GM06990 (cell line): ENCODE measurements at places on chromosomes 2 and 18.

- DNase-seq: no peak
These were observed 34.3 kb upstream of the CHN1 start for GRCh38 chr2:175039490-175039889.

GRCh38 chr2:58033530-58033929, 13.1 kb upstream of the VRK2 start:
- DNase-seq: no peak

DNA sequence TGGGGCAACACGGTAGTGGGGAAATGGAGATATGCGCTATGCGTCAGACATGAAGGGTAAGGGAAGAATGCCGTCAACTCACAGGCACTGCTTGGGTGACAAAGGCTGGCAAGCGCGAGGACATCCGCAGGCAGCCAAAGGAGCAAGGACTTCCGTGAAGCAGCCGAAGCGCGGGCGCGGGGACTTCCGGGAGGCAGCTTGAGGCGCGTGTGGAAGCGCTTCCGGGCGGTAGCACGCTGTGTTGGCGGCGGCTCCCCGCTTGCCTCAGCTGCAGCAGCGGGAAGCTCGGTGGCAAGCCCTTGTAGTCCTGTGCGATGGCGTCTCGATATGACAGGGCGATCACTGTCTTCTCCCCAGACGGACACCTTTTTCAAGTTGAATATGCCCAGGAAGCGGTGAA, at the start of gene PSMA8:
TSS of gene PSMA8 (plus strand) at position 218 of the 400 bp plus-strand sequence. CDS start at position 315, 97 bp downstream.
- peak; percentile 82 for DNase-seq

GRCh38 chr2:217905395-217905794, 97.4 kb downstream of the TNS1 start:
- DNase-seq: no peak

- no peak for DNase-seq
These were observed 173.7 kb downstream of the CMPK2 start for GRCh38 chr2:6692056-6692455.

DNA sequence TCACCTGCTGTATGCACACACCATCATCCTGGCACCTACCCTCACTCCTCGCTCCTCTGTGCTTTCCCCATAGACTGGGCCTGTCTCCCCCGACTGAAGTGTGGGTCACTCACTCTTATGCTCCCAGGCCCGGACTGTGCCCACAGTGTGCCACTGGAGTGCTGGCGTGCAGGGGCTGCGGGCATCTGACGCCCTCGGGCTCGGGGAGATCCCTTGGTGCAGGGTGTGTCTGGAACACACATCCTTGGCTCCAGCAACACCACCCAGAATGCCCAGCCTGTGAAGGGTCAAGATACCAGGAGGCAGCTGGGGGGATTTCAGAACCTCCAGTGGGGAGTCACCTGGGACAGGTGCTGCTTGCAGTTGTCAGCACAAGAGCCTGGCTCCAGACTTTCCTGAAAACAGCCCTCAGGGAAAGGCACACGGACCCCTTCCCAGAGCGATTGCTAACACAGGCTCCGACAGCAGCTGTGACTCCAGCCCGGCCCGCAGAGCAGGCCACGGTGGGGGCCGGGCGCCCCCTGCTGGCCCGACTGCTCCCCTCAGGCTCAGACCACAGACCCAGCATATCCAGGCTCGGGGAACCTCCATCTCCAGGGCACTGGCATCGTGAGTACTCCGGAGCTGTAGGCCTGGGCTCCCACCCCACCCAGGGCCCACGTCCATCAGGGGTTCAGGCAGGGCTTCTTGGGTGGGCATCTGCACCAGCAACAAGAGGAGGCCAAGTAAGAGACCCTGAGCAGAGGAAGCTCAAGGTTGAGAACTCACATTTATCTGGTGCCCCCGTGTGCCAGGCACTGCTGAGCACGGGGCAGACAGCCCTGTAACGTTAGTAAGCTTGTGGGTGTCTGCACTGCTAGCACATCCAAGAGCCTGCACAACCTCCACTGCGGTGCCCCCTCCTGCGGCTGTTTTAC, 8.6 kb downstream of the HS1BP3 start:
- peak; percentile 77 for DNase-seq

DNA sequence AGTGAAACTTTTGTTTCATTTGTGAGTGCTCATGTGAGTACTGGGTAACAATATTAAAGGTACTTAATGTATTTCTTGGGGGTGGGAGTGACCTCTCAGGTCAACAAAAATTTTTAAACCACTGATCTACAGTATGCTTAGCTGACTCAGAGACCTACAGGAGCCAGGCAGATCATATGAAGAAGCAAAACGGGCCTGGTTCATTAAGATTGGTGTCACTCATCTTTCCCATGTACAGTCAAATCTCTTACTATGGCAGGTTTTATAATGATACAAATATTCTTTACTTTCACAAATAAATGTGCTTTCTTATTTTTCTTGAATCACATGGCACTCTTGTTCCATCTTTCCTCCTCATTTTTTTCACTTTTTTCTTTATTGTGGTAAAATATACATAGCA, 7.7 kb upstream of the TMSB10 start:
- DNase-seq: no peak

GRCh38 chr18:543447-544078, 36.6 kb upstream of the CETN1 start:
- DNase-seq: no peak

- DNase-seq: no peak
These were observed 366.8 kb upstream of the SALL3 start for GRCh38 chr18:78612801-78613200.

DNA sequence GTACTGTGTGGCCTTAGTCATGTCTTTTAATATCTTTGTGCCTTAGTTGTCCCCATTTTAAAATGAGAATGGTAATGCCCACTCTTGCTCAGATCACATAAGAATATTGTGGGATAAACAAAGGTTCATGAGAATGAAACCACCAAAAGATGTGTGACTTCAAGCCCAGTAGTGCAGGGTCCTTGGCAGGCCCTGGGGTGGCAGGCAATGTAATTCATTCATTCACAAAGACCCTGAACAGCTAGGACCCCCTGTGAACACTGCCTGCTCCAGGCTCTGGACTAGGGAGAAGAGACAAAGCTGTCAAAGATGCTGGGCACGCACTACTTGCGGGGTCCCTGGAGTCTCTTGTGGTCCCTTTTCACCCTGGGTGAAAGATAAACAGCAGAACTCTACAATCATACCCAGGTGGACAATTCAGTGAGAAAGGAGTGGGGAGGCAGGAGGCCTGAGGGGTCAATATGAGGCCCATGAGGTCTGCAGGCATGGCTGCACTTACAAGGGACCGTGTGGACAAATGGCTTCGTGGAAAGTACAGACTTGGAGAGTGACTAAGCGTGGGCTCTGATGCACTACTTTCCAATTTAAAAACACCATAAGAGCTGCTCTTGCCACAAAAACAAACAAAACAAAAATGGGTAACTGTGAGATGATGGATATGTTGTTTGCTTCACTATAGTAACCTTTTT, 136.1 kb downstream of the SMAD7 start:
- DNase-seq: no peak

DNA sequence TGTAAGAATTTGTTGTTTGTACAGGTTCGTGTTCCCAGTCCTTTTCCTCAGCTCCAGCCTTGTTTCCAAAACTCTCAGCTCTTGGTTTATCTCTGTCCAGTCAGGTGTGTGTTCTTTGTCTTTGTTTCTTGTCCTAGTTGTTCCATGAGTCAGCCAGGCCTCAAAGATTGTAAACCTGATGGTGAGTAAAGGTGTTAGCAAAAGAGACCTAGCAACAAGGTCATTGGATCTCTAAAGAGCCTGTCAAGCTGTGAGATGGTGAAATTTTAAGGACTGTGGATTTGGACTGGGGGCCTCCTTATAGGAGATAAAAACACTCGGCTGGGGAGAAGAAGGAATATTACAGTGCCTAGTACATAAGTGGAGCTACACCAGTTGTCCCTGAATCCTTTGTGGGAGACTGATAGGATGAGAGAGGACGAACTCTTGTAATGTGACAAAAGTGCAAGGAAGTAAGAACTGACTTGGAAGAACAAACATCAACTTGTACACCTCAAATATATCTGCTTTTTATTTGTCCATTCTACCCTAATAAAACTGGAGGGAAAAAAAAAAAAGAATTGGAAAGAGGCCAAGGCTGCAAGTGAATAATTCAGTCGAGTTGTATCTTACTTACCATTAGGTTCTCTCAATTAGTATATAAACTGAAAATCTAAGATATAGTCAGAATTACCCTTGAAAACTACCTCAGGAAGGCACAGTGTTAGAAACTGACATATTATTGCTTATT, 37.2 kb downstream of the ITGA6 start:
- no peak for DNase-seq

DNA sequence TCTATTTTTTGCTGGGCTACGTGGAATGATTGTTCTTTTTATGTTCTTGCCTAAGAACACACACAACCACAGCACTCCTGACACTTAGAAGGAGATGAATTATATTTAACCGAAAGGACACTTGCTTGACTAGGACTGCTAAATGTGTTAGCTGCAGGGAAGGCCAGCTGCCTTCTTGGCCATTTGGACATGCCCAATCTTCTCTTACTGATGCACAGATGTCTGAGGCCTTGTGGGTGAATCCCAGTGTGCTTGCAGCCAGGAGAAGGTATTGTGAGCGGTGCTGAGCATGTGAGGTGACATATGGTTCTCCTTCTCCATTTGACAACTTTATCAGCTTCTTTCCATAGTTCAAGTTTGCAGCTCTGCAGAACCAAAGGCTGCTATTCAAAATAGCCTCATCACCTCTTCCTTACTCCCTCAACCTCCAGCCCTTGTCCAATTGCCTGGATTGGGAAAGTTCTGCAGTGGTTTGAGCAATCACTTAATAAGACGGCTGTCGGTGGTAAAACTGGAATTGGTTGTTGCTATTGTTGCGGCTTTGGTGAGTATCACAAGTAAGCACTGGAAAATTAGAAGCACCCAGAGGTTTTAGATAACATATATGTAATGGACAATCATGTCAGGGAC, 1113.3 kb downstream of the TSN start:
- no peak for DNase-seq

DNA sequence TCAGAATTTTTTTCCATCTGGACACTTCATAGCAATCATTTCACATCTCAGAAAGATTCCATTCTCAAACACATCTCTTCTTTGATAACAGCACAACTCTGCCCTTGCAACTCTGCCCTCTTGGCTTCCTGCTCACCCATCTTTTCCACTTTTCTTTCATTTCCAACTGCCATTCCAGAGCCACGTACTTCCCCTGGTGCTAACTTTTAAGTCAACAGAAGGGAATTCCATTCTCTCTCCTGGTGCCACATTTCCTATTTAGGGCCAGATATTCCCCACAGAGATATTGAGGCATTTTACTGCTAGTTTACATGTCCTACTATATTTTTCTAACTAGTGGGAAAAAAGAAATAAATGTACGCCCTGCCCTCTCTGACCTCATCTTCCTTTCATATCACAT, 590.2 kb downstream of the ARHGAP15 start:
- DNase-seq: no peak

DNA sequence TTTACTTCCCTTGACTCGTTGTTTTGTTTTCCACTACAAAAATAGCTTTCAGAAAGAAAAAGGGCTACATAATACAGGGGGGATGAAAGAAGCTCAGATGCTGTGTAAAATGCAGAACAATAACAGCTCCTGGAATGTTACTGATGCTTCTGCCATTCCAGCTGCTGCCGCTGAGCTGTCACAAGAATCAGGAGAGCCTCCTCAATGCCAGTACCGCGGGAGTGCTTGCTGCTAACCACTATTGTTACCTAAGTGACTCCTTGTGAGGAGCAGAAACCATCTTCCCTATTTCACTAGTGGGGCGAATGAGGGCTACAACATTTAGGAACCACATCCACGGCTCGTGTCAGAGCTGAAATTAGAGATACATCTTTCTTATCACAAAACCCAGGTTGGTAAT, 384.8 kb downstream of the GALR1 start:
- DNase-seq: no peak

DNA sequence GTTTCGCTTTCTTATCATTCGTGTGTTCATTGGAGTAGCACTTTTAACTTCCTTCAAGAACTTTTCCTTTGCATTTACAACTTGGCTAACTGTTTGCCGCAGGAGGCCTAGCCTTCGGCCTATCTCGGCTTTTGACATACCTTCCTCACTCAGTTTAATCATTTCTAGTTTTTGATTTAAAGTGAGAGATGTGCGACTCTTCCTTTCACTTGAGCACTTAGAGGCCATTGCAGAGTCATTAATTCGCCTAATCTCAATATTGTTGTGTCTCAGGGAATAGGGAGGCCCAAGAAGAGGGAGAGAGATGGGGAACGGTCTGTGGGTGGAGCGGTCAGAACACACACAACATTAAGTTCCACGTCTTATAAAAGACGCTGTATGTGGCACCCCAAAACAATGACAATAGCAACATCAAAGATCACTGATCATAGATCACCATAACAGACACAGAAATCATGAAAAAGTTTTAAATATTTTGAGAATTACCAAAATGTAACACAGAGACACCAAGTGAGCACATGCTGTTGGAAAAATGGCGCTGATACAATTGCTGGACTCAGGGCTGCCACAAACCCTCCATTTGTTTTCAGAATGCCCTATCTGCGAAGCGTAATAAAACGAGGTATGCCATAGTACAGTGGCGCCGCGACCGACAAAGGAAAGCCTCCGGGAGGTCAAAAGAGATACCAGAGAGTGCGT, 553 bp downstream of the TIGD1 start:
- DNase-seq: no peak

DNA sequence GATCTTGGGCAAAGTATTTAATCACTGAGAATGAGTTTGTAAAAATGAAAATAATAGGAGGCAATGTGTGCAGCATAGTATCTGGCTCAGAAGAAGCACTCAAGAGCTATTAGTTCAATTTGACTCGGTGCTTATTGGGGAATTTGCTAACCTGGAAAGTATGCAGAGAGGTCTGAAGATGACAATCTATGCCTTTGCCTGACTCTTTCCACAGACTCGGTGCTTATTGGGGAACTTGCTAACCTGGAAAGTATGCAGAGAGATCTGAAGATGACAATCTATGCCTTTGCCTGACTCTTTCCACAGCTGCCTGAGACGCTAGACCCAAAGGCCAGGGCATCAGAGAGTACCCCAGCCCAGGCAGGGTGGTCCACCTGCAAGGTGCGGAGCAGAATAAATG, 12.2 kb upstream of the SH3BP4 start:
- DNase-seq: no peak

DNA sequence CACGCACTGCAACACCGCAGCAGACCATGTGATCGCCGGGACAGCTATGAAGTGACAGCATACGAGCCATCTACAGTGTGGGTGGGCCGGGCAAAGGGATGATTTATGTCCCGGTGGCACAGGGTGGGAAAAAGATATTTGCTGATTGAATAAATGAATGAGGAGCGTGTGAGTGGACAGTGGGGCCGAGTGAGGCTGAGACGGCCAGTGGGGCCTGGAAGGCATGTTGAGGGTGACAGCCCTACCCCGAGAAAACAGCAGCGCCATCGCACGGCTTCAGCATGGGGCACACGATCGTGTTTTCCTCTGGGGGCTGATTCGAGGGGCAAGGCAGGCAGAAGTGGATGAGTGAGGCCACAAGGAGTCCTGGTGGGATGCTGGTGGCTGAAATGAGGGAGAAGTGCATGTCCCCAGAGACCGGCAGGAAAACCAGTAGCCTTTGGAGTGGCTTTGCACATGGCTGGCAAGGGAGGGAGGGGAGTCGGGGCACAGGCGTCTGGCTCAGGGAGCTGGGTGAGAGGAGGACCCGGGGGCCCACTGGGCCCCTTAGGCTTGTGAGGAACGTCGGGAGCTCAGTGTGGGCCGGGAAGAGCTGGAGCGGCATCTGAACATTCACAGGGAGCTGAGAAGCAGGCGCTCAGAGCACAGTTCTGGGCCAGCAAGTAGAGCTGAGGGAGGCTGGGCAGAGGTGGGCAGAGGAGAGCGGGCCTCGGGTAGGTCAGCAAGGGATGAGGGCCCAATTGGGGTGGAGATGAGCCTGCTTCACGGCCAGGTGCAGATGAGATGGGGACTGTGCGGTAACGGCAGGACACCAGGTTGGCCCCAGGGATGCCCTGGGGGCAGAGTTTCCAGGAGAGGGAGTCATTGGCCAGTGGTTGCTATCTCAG, 32.1 kb upstream of the MAL start:
- DNase-seq: no peak
